ENCODE measurements at places on chromosomes 2 and 18. TPM values are rescaled to one million over a fixed set of nuclear protein-coding genes. Genes with fewer than 3 reads are reported as not detected.

The SCYGR4 gene
- total RNA-seq: not detected

The STPG4 gene
- total RNA-seq: not detected

GRCh38 chr2:102678442-102678841 lies 59.1 kb downstream of the SLC9A2 start:
- DNase-seq: no peak

- no peak for DNase-seq
These were observed 105.8 kb downstream of the ICOS start for GRCh38 chr2:204042401-204042800.

- DNase-seq: no peak
These were observed 138.3 kb upstream of the CYP1B1 start for GRCh38 chr2:38214209-38214717.

- peak; percentile 50 for DNase-seq
These were observed 150.2 kb upstream of the SPATS2L start for GRCh38 chr2:200156166-200156835.

DNA sequence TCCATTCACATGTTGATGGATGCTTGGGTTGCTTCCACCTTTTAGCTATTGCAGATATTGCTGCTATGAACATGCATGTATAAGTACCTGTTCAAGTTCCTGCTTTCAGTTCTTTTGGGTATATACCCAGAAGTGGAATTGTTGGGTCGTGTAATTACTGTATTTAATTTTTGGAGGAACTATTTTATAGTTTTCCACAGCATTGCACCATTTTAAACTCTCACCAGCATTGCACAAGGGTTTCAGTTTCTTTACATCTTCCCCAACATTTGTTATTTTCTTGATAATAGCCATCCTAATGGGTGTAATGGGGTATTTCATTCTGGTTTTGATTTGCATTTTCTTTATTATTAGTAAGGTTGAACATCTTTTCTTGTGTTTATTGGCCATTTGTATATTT lies 16.0 kb downstream of the ACTR3 start:
- DNase-seq: no peak

GRCh38 chr2:29841386-29842004 lies 79.9 kb downstream of the ALK start:
- no peak for DNase-seq

GRCh38 chr2:121356058-121356640 lies 71.1 kb upstream of the TFCP2L1 start:
- DNase-seq: no peak

The AQP12A gene
- not detected for total RNA-seq

- peak; percentile 40 for DNase-seq
These were observed 121.2 kb downstream of the CAPN13 start for GRCh38 chr2:30686000-30686399.

DNA sequence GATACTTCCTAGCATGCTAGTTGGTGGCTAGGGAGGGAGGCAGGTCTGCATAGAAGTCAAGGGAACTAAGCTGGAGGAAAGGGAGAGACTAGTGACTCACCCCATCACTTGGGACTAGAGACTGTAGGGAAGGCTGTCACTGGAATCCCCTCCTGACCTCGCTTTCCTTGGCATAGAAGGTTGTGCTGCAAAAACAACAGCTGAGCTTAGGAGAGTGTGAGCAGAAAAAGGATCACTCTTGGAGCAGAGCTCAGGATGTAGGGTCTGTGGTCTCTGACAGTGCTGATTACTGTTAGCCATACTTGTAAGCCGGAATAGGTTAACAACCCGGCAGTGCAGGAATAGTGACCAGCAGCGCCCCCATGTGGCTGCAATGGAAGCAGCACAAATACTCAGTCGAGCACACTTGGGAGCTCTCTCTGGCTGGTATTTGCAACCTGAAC lies 66.9 kb upstream of the SMAD2 start:
- DNase-seq: no peak

DNA sequence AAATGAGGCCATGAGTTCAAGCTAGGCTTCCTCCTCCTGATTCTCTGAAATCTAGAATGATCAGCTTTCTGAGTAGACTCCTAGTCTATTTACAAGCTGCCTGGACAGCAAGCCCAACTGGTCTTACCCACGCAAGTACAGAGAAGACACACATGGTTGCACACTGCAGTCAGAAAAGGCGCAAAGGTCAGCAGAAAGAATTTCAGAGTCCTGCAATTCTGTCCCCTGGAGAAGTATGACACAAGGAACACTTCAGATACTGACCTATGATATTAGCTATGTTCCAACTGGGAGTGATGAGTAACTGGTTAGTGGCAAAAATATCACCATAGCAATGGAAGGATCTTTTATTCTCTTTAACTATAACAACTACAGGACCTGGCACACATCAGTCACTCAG lies 336.1 kb upstream of the PKDCC start:
- DNase-seq: no peak

- DNase-seq: no peak
These were observed 344.0 kb downstream of the LRRTM1 start for GRCh38 chr2:79960519-79960918.

DNA sequence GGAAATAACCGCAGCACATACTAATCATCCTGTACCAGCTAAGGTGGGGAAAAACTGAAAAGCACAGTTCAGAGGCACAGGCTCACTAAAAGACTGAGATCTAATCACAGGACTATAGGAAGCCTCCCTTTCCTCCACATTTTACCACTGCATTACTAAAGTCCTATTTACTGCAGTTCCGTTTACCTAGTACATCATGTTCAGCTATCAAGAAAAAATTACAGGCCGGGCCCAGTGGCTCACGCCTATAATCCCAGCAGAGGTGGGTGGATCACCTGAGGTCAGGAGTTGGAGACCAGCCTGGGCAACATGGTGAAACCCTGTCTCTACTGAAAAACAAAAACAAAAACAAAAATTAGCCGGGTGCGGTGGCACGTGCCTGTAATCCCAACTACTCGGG lies 11.0 kb upstream of the NBEAL1 start:
- DNase-seq: no peak

The GREB1L gene
- total RNA-seq: 4.3 TPM

The SGPP2 gene
- total RNA-seq: 0.23 TPM

DNA sequence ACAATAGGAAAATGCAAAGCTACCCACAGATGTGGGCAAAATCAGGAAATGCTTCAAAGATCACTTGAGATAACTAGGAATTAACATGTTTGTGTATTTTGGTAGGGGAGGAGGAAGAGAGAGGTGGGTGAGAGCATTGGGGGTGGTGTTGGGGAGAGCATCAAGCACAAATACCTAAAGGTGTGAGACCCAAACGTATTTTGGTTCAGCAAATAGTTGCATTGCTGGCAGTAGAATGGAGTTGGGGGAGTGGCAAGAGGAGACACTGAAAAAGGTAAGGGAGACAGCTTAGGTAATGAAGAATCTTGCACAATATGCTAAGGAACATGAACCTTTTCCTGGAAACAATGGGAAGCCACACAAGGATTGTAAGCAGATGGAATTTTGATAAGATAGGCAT lies 1.5 kb upstream of the PELI1 start:
- DNase-seq: no peak

DNA sequence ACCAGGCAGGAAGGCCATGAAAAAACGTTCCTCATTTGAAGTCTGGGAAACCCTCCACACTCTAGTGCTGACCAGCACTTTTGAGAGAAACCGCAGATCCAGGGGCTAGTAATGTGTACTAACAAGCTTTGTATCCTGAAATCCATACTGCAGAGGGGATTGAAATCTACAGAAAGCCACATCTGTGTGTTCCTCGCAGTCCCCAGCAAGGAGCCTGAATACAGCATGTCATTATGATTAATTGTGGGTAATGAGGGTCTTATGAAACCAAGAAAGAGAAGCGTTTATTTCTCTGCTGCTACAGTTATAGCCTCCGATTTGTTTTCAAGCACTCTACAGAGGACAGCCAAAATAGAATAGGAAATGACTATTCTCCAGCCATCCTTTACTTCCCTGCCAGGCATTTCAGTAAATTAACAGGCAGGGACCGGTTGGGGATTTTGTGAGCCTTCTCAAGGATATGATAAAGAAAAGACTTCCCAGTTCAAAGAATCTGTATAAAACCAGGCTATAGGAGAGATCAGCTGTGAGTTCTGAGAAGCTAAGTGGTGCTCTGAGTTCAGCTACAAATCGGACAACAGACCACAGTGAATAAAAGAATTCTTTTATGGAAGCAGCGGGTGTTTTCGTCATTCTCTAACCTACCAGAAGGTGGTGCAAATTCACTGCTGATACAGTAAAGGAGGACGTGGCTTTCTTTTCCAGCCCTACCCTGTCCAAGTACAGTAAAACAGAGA lies 133.4 kb downstream of the INSIG2 start:
- no peak for DNase-seq

The ATP6V1C2 gene
- 0.10 TPM for total RNA-seq

The FOXD4L1 gene
- total RNA-seq: 0.10 TPM

GRCh38 chr2:109712746-109713145 lies 81.4 kb upstream of the RGPD5 start:
- no peak for DNase-seq

DNA sequence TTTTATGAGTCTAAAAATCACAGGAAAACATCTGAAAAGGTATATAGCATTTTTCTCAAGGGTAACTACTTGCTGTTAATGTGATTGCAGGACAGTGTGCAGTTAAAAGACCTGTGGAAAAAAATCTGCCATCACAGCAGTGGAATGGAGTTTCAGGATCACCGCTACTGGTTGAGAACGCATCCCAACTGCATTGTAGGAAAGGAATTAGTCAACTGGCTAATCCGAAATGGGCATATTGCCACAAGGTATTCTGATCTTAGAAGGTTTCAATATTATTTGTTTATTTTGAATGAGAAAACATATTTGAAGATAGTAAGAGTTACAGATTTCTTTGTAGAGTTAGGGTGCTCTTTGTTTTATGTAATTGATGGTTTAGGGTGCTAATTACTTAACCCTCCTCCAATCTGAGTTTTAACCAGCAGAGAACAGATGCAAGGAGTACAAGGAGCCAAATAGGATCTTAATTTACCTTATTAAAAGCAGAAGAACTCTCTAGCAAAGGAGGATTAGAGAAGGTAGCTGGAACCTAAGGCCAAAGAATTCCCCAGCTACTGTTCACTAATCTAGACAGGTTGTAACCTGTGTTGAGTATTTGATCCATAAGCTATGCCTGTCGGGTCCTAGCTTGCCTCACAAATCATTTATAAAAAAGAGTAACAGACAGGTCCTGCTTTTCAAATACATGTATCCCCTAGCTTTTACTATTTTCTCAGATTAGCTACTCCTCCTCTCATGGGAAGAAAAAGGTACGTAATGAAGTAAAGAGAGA lies 35.0 kb downstream of the PIKFYVE start:
- no peak for DNase-seq

DNA sequence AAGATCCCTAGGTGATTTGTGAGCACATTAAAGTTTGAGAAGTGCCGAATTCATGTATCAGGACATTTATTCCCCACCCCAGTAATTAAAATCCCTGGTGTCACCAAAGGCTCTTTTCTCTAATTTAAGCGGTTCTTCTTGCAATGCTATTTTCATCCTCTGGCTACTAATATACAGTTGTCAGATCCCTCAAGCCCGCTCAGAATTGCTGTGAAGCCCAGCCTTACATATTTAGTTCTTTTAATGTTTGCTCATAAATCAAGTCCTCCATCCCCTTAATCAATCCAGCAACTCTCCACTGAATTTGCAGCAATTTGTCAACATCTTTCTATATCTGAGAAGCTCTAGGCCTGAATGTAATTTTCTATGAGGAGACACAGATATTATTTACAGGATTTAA lies 437.9 kb downstream of the PIK3C3 start:
- DNase-seq: no peak

DNA sequence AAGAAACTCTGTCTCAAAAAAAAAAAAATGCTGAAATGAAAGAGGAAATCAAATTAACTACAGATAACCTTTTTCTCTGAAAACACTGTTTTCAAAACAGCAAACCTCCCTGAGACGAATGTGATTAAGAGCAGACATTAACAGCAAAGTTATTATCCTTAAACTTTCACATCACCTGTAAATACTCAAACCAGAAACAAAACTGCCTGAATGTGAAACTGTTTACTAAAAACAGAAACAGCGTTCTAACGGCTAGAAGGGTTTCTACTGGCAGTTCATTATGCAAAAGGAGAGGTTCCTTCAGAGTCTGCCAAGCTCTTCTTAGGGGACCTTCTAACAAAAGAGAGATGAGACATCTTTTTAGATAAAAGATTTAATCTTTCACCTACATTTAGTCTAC lies 45.9 kb downstream of the PNO1 start:
- DNase-seq: no peak

The TANC1 gene
- 5.0 TPM for total RNA-seq

DNA sequence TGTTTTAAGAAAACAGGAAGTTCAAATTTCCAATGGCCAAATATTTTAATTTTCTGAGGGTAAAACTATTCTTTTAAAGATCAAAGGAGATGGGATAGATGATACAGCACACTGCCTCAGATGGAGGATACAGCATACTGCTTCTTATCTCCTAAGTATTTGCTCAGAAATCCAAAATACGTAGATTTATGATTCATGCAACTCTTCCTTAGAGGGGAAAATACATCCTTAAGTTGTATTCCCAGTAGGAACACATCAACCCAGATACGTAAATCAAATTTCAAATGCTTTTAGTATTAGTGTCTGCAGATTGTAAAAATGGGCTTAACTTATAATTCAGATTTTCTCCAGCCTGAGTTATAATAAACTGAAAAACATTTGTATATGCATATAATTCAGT lies 235.2 kb downstream of the ZNF385B start:
- DNase-seq: no peak

- DNase-seq: peak; percentile 68
These were observed 598 bp downstream of the CCDC93 start for GRCh38 chr2:118013221-118013723.

DNA sequence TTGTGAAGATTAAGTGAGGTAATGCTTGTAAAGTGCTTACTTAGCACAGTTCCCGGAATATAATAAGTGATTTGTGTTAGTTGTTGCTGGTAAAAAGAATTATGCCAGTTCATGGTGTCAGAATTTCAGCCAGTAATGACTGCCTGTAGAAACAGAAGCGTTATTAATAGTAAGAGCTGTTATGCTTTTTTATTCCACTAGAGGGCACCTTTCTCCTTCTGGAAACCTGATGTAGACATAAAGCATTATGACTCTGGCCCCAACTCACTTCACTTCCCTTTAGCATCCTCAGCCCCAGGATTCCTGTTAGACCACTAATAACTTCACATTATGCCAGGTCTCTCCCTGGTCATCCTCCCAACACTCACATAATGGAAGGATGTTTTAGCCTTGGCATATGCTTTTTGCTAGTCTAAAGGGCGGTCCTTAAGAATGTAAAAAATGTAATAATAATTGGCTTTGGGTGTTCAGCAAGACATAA lies 34.9 kb downstream of the C18orf54 start:
- no peak for DNase-seq

The CRYGC gene
- not detected for total RNA-seq

GRCh38 chr18:58021504-58021903 lies 22.5 kb upstream of the NEDD4L start:
- no peak for DNase-seq

GRCh38 chr2:235406430-235406829 lies 87.4 kb upstream of the AGAP1 start:
- DNase-seq: no peak

The MTX2 gene
- 7.6 TPM for total RNA-seq

The PSMA8 gene
- total RNA-seq: not detected

DNA sequence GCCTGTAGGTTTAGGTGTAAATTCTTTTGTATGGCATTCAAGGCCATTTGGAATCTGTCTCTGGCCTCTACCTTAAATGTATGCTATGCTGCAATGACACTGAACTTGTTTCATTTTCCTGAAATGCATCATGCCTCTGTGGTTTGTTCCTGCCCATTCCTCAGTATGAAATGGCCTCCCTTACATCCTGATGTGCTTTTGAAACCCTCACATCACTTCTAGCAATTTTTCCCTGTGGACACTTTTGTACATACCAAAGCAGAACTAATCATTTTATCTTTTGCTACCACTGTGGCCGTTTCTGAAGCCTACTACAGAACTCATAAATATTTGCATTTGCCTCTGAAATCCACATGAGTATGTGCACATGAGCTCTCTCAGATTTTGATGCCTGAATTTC lies 557.2 kb downstream of the ERBB4 start:
- DNase-seq: no peak

The SLC16A14 gene
- 1.6 TPM for total RNA-seq

Measured in left lobe of liver (tissue), 2 donors.